Transverse colon (tissue), 4 donors: ENCODE measurements at places on chromosomes 3 and 15. TPM values are rescaled to one million over a fixed set of nuclear protein-coding genes. Genes with fewer than 3 reads are reported as not detected.

THSD4 gene
- total RNA-seq = 57.2 TPM

CACNA2D2 gene
- 0.48 TPM for total RNA-seq

GPR62 gene
- not detected for total RNA-seq

ATP10A gene
- 1.4 TPM for total RNA-seq

NBEAL2 gene
- 146 TPM for total RNA-seq

- DNase-seq = no peak
These were observed 598.3 kb upstream of the ZNF385D start for GRCh38 chr3:22349215-22349851.

DNA sequence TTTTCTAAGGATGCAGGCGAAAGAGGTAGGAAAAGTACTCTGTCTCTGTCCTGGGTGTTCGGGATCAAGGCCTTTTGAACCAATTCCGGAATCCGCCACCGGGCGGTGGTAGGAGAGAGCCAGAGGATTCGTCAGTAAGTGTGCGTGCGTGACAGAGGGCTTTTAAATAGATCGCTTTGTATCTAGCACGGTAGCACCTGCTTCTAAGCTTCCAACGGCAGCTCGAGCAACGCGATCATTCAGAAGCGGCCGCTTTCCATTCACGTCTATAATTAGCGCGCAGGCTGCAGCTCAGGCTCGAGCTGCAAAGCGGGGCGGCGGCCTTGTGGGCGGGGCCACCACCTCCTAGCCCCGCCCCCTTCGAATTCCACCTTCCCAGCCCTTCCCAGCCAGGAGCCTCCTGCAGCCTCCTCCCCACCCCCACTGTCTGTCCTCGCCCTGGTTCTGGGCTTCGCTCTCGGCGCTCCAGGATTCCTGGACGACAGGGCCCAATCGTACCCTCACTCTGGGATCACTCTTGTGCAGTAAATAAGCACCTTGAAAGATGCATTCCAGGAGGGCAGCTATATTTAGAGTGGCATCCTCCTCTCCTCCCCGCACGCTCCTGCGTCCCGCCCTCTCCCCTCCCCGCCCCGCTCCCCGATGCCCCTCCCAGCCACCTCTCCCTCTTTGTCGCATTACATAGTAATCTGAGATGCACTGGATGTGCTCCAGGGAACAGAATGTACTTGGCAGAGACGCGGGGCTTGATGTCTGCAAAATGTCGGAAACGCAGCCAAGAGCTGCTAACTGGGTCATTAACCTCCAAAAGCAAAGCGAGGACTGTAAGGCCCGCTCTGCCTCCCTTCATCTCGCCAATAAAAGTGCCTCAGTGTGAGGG, 224.1 kb upstream of the TPRG1 start:
- peak; percentile 91 for DNase-seq

GRCh38 chr3:51712511-51712931, 5.7 kb downstream of the GRM2 start:
- no peak for DNase-seq

DNA sequence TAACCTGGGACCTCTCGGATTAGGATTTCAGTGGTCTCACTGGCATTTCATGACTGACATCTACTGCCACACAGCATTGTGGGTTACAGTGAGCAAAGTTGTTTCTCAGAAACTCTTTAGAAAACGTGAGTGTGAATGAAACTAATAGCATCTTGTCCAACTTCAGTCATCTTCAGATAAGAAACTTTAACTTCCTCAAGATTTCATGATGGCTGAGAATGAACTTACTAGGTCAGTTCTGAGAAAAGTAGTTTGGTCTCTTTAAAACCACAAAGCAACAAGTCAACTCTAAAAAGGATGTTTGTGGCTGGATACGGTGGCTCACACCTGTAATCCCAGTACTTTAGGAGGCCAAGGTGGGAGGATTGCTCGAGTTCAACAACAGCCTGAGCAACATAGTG, 14.2 kb upstream of the HOMER2 start:
- DNase-seq = no peak

- DNase-seq = no peak
These were observed 48.8 kb downstream of the PDE8A start for GRCh38 chr15:85030301-85030929.

DNA sequence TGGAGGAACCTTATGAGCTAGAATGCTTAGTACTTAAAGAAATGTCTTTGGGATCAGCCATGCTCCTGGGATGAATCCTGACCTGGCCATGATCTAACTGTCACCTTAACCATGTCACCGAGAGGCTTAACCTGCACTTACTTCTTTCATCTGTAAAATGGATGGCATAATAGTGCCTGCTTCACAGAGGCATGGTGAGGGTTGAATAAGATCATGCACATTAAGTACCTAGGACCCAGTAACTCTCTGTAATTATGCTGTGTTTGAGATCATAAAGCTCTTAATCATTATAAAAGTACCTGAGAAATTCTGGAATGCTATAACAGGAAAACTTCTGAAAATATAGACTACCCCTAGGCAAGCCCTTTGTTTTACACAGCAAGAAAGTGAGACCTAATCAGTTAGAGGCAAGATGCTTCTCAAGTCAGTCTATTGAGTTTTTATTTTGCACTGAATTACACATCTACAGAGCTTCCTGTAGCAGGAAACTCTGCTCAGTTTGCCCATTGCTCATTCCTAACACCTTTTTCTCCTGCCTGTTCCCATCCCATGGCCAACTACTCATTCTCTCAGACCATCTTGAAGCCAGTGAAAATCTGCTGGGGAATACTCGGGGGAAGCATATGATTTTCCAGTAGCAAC, 1015.5 kb upstream of the CFAP20DC start:
- DNase-seq = no peak

DNA sequence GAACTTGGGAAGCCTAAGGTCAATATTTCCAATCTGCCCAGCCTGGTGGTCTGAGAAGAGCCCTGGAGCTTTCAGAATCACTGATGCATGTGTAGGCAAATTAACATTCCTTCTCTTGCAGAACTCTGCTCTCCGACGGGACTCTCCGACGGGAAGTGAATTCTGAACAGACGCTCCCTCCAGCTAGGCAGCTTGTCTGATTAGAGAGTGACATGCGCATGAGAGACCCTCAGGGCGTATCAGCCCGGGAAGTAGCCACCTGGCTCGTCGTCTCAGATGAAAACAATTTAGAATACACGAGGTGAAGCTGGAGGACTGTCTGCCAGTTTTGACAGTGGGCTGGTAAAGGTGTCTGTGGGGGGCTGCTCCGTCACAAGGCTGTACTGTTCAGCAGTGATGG, 103.1 kb downstream of the DGKG start:
- no peak for DNase-seq

- no peak for DNase-seq
These were observed 36.2 kb upstream of the COL6A6 start for GRCh38 chr3:130480736-130481135.

DNA sequence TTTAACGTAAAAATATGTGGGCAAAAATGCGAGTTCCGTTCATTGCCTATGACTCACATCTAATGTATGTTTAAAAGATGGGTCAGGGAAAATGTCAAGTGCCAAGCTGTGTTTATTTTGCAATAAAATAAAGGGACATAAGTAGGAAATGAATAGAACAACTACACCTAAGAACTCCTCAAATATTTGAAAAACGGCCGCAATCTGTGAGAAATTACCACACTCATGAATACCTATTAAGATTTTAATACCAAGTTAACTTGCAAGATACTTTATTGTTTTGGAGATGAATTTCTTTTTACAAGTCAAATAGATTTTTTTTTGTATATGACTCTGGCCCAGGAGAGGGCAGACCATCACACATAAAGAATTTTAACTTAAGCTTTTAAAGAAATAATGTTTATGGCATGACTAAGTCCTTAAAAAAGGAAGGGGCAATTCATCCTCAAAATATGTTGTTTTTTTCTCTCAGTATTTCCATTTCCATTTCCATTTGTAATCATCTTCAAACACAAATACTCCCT, 152.7 kb downstream of the SUCNR1 start:
- DNase-seq = no peak

GRCh38 chr15:59622289-59622688, 10.7 kb downstream of the GCNT3 start:
- DNase-seq = peak; percentile 84

DNA sequence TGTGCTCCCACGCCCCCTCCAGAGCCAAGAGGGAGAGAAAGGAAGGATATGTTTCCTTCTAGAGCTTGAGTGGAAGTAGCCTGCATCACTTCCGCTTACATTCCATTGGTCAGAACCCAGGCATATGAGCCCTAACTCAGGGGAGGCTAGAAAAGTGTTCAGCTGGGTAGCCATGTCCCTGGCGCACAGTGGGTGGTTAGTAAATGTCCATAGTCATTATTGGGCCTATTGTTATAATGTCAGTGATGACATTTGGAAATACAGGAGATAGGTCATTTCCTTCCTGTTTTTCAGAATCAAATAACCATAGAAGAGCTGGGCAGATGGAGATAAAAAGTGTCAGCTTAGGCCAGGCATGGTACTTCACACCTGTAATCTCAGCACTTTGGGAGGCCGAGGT, 27.3 kb downstream of the CD276 start:
- DNase-seq = no peak

DNA sequence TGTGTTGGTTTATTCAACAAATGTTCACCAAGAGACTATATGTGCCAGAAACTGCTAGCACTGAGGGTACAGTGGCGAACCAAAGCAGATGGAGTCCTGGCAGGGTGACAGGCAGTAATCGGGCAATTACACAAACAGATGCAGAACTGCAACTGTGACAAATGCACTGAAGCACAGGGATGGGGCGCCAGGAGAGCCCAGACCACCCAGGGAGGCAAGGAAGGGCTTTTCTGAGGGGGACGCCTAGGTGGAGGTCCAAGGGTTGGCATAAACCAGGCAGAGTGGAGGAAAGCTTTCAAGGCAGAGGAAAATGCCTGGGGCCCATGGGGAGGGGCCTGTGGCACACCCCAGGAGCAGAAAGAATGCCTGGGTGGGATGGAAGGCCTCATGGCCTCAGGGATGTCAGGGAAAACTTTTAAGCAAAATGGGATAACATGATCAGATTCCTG, 5.5 kb downstream of the DIS3L start:
- no peak for DNase-seq

DNA sequence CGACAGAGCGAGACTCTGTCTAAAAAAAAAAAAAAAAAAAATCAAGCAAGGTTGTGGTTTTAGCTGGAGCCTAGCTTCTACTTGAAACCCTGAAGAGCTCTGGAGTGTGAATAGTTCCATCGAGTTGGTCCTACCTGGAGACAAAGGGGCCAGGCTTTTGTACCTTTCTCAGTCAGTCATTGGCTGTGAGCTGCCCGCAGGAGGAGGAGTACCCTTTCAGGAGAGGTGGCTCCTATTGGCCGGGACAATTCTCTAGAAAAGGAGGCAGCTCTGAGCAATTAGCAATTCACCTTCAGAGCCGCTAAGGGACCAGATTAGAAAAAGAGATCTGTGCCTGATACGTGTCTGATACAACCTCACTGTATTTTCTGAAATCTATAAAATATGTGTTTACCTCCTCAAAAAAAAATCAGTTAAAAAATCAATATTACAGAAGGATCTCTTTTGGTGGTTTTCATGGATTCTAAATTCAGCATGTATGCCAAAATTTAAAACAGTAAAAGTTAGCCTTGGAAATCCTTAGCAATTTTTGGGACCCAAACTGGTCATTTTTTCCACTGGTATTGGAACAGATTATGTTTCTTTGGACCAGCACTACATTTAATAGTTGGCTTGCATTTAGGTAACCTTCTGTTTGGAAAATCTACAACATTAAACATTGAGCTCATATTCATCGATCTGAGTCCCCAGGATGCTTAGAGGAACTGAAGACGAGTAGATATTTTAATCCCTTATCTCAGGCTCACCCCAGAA, 29.7 kb upstream of the PDCD6IP start:
- DNase-seq = no peak

- DNase-seq = no peak
These were observed 522.3 kb downstream of the ROBO1 start for GRCh38 chr3:79245284-79246138.

DNA sequence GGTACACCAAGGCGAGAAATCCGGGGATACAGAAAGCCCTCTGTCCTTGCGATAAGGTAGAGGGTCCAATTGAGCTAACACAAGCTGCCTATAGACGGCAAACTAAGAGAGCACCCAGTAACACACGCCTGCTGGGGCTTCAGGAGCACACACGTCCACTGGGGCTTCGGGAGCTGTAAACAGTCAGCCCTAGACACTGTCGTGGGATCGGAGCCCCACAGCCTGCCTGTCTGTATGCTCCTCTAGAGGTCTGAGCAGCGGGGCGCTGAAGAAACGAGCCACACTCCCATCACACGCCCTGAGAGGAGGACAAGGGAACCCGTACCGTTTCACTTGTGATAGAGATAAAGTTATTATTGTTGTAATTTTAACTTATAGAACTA, 486 bp downstream of the SAMMSON start:
- no peak for DNase-seq

DNA sequence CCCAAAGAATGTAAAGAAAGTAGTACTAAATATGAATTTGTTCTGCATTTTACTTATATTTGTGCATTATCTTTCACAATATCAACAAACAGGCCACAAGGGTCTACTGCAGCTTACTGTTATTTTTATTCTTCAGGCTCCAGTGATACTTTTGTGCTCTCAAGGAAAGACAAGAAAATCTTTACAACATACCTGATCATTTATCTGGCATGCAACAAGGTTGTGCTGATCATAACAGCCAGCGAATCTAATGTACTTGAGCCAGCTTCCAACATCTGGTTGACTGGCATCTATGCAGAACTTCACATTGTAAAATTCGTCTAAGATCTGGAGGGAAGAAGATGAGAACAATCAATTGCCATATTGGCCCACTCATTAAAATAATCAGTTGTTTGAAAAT, 520.0 kb downstream of the MECOM start:
- DNase-seq = no peak

DNA sequence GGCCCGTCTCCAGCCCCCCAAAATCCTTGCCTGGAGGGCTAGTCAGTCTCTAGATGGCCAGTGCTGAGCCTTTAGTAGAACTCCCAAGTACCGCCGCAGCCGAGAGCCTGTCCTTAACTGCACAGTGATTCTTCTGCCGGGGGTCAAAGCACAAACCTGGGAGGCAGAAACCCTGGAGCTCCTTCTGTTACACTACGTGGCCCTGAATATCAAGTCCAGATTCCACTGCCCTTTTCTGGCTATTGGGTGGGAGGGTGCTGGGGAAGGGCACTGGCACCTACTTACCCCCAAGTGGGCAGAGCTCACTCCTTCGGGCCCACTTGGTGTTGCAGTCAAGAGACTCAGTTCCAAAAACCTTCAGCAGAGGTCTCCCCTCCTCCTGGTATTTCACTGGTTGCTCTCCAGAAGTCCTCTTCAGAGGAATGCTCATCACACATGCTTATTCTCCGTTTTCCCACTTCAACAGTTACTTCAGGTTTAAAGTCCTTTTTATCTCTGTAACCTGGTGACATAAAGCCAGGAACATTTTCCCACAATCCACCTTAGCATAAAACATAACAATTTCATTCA, 10.8 kb downstream of the PDHB start:
- DNase-seq = no peak

DNA sequence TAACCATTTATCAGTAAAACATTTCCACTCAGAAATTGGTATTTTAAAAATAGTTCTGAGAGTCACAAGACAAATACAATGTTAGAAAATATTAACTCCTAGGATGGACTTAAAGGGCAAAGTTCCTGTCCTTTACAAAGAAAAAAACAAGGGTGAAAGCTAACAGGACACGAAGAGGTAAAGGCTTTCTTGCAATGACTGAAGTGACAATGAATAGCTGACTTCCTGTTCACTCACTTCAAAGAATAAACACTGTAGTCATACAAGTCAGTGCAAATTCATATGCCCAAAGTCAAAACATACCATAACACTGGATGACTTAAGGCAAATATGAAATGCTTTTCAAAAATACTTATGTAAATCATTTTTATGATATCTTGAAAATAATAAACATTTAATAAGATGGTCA, 1389.8 kb upstream of the ALCAM start:
- DNase-seq = no peak
